ENCODE measurements at places on chromosomes 1 and 21. TPM values are rescaled to one million over a fixed set of nuclear protein-coding genes. Genes with fewer than 3 reads are reported as not detected.

DNA sequence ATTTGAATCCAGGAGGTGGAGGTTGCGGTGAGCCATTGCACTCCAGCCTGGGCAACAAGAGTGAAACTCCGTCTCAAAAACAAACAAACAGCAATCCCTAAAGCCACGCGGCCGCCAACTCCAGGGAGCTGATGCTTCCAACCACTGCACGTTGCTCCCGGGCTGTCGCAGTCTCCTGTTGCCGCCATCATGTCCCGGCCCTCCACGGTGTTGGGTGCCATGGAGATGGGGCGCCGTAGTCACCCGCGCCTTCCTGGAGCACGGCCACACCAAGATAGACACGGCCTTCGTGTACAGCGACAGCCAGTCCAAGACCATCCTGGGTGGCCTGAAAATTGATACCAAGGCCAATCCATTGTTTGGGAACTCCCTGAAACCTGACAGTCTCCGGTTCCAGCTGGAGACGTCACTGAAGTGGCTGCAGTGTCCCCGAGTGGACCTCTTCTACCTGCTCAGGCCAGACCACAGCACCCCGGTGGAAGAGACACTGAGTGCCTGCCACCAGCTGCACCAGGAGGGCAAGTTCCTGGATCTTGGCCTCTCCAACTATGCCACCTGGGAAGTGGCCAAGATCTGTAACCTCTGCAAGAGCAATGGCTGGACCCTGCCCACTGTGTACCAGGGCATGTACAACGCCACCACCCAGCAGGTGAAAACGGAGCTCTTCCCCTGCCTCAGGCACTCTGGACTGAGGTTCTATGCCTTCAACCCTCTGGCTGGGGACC lies 32.6 kb downstream of the SLC16A1 start:
- no peak for DNase-seq
- H3K27me3 ChIP-seq, result no peaks in the 10 kb centered on the region
- H3K4me3 ChIP-seq, result no peak overlapping the region
- no peaks in the 10 kb centered on the region for H3K4me1 ChIP-seq
- no peak overlapping the region for H3K27ac ChIP-seq

DNA sequence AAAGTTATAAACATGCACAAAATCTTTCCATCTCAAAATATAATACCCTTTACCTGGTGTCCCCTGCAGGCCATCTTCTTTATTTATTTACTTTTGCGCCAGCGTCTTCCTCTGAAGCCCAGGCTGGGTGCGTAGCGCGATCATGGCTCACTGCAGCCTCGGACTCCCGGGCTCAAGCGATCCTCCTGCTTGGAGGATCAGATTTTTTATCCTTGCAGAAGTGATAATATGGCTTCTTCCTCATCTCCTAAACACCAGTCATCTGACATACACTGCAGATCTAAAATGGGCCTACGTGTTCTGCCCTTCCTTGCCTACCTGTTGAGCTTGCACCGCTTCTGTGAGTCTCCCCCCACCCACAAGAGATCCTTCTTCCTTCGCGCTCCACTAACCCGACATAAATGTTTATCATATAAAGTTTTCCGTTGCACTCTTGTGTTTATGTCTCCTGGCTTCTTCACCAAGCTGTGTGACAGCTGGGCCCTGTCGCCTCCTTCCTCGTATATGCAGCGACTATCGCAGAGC lies 506 bp upstream of the SRP9 start:
- H3K27ac ChIP-seq, result peak overlapping the region; percentile 88
- H3K27me3 ChIP-seq, result no peaks in the 10 kb centered on the region
- peaks cover 33% of the 10 kb centered on the region for H3K4me1 ChIP-seq
- peaks cover 12% of the 10 kb centered on the region for H3K36me3 ChIP-seq
- DNase-seq, result no peak

GRCh38 chr1:33338440-33339211 lies 17.7 kb upstream of the A3GALT2 start:
- H3K36me3 ChIP-seq, result peaks cover 7% of the 10 kb centered on the region
- peaks cover 91% of the 10 kb centered on the region for H3K4me1 ChIP-seq
- no peaks in the 10 kb centered on the region for H3K27me3 ChIP-seq
- DNase-seq, result no peak

GRCh38 chr1:90650401-90650800 lies 66.7 kb downstream of the BARHL2 start:
- no peak for DNase-seq
- no peak overlapping the region for H3K4me3 ChIP-seq
- no peak overlapping the region for H3K27ac ChIP-seq
- H3K27me3 ChIP-seq, result no peaks in the 10 kb centered on the region

DNA sequence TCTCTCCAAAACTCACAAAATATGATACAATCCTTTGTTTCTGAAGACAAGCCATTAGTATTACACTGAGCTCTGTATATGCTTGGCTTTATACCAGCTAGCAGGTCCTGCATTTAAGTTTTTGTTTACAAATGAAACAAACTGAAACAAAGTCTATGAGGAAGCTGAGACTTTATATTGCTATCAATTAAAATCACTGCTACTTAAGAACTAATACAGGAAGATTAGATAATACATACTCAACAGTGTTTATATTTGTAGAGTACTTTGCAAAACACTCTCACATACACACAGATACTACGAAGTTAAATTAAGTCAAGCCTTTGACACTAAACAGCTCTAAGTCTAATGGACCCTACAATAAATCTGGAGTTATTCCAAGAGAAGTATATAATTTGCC lies 247.4 kb downstream of the CRB1 start:
- DNase-seq, result no peak
- H3K27me3 ChIP-seq, result no peaks in the 10 kb centered on the region
- H3K4me1 ChIP-seq, result no peaks in the 10 kb centered on the region
- H3K36me3 ChIP-seq, result no peaks in the 10 kb centered on the region
- H3K27ac ChIP-seq, result no peak overlapping the region

- H3K27me3 ChIP-seq, result 0 out of 2 replicates have a peak, but pooled peaks cover 2% of the 10 kb centered on the region
- no peak overlapping the region for H3K27ac ChIP-seq
- no peaks in the 10 kb centered on the region for H3K4me1 ChIP-seq
- no peaks in the 10 kb centered on the region for H3K36me3 ChIP-seq
- no peak for DNase-seq
- no peak overlapping the region for H3K4me3 ChIP-seq
Measured at GRCh38 chr1:176693697-176694329, 230.8 kb downstream of the PAPPA2 start.

GRCh38 chr1:235612761-235613160 lies 36.8 kb downstream of the GNG4 start:
- H3K4me1 ChIP-seq, result no peaks in the 10 kb centered on the region
- H3K4me3 ChIP-seq, result no peak overlapping the region
- H3K27me3 ChIP-seq, result no peaks in the 10 kb centered on the region
- no peaks in the 10 kb centered on the region for H3K36me3 ChIP-seq

GRCh38 chr21:25752416-25752815 lies 17.6 kb downstream of the GABPA start:
- H3K4me1 ChIP-seq, result no peaks in the 10 kb centered on the region
- peaks cover 9% of the 10 kb centered on the region for H3K36me3 ChIP-seq
- no peak for DNase-seq

GRCh38 chr1:151072224-151072623 lies 1.7 kb downstream of the GABPB2 start:
- no peaks in the 10 kb centered on the region for H3K27me3 ChIP-seq
- H3K4me3 ChIP-seq, result no peak overlapping the region
- no peak overlapping the region for H3K27ac ChIP-seq
- DNase-seq, result no peak

- H3K4me1 ChIP-seq, result no peaks in the 10 kb centered on the region
- H3K27me3 ChIP-seq, result no peaks in the 10 kb centered on the region
- DNase-seq, result no peak
- H3K27ac ChIP-seq, result no peak overlapping the region
- H3K4me3 ChIP-seq, result no peak overlapping the region
Measured at GRCh38 chr1:177301425-177302124, 130.8 kb downstream of the BRINP2 start.

- no peak for DNase-seq
- no peaks in the 10 kb centered on the region for H3K36me3 ChIP-seq
- H3K27me3 ChIP-seq, result peaks cover 23% of the 10 kb centered on the region
- no peak overlapping the region for H3K27ac ChIP-seq
- no peak overlapping the region for H3K4me3 ChIP-seq
Measured at GRCh38 chr1:86282611-86283010, 113.5 kb downstream of the ODF2L start.

The CYP2J2 gene
- not detected for total RNA-seq

- DNase-seq, result no peak
- H3K36me3 ChIP-seq, result no peaks in the 10 kb centered on the region
- no peak overlapping the region for H3K4me3 ChIP-seq
- H3K27me3 ChIP-seq, result peaks cover 2% of the 10 kb centered on the region
- H3K4me1 ChIP-seq, result no peaks in the 10 kb centered on the region
- H3K27ac ChIP-seq, result no peak overlapping the region
Measured at GRCh38 chr1:208533746-208534598, 289.8 kb upstream of the PLXNA2 start.

GRCh38 chr1:93816970-93817678 lies 61.9 kb downstream of the DNTTIP2 start:
- H3K36me3 ChIP-seq, result no peaks in the 10 kb centered on the region
- H3K27me3 ChIP-seq, result no peaks in the 10 kb centered on the region
- H3K27ac ChIP-seq, result no peak overlapping the region
- no peak overlapping the region for H3K4me3 ChIP-seq
- H3K4me1 ChIP-seq, result peaks cover 7% of the 10 kb centered on the region
- no peak for DNase-seq

The FAM72B gene
- 24.9 TPM for total RNA-seq

GRCh38 chr1:55005351-55006140 lies 6.8 kb downstream of the BSND start:
- no peak for DNase-seq
- no peak overlapping the region for H3K27ac ChIP-seq
- no peaks in the 10 kb centered on the region for H3K36me3 ChIP-seq
- H3K4me3 ChIP-seq, result no peak overlapping the region
- no peaks in the 10 kb centered on the region for H3K27me3 ChIP-seq

- no peaks in the 10 kb centered on the region for H3K27me3 ChIP-seq
- H3K36me3 ChIP-seq, result no peaks in the 10 kb centered on the region
- H3K4me3 ChIP-seq, result no peak overlapping the region
- no peak for DNase-seq
- H3K27ac ChIP-seq, result no peak overlapping the region
Measured at GRCh38 chr1:89518221-89518631, 6.4 kb upstream of the LRRC8B start.

The LRIG2 gene
- 8.9 TPM for total RNA-seq

The LRRN2 gene
- 2.0 TPM for total RNA-seq

GRCh38 chr1:938711-939489 lies 15.2 kb downstream of the SAMD11 start:
- peaks cover 51% of the 10 kb centered on the region for H3K4me1 ChIP-seq
- no peak overlapping the region for H3K4me3 ChIP-seq
- H3K27ac ChIP-seq, result peak overlapping the region; percentile 46
- DNase-seq, result no peak
- H3K27me3 ChIP-seq, result no peaks in the 10 kb centered on the region

DNA sequence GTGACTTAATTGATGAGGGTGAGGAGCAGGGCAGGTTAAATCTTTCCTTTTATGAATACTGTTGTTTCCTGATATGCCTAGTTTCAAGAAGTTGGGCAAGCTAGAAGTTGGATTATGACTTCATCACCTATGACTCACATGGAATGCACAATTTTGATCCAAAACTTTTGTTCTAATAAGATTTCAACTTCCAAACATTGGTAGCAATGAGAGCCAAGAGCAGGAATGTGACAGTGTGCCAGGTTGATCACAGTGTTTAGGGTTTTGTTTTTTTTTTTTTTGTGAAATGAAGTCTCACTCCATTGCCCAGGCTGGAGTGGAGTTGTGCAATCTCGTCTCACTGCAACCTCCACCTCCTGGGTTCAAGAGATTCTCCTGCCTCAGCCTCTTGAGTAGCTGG lies 349.4 kb downstream of the DUSP10 start:
- H3K36me3 ChIP-seq, result no peaks in the 10 kb centered on the region
- no peak overlapping the region for H3K27ac ChIP-seq
- no peak overlapping the region for H3K4me3 ChIP-seq
- no peak for DNase-seq
- no peaks in the 10 kb centered on the region for H3K27me3 ChIP-seq

- no peaks in the 10 kb centered on the region for H3K4me1 ChIP-seq
- no peaks in the 10 kb centered on the region for H3K36me3 ChIP-seq
Measured at GRCh38 chr1:228938537-228938901, 203.2 kb downstream of the RHOU start.

The LEMD1 gene
- total RNA-seq, result not detected

DNA sequence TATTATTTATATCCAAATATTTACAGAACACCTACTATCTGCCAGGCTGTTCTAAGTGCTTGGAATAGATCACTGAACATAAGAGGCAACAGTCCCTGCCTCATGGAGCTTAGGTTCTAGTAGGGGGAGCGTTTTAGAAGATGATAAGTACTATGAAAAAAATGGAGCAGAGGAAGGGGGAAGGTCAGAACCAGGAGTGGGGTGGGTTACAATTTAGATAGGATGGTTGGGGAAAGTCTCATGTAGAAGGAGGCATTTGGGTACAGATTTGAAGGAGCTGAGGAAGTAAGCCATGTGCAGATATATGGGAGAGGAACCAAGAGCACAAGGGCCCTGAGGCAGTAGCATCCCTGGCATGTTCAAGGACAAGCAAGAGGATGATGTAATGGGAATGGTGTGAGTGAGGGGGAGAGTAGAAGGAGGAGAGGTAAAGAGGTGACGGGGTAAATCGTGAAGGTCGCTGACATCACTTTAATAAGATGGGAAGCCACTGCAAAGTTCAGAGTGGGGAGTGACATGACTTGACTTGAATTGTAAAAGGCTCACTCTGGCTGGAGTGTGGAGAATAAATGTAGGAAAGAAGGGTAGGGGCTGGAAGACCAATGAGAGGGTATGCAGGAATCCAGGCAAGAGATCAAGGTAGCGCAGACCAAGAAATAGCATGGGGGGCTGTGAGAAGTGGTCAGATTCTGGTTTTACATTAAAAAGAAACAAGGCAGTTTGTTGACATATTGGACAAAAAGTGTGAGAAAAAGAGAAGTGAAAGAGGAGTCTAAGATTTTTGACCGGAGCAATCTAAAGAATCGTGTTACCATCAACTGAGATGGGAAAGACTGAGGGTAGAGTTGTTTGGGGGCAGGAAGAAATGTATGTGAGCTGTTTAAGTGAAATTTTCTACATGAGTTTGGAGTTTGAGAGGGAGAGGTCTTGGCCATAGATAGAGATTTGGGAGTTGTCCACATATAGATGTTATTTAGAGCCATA lies 92.6 kb downstream of the LPAR3 start:
- no peak overlapping the region for H3K4me3 ChIP-seq
- H3K27ac ChIP-seq, result no peak overlapping the region

The RSPH1 gene
- total RNA-seq, result 0.46 TPM

The NBPF10 gene
- total RNA-seq, result 2.8 TPM

GRCh38 chr1:173409613-173410012 lies 67.5 kb upstream of the PRDX6 start:
- H3K27me3 ChIP-seq, result no peaks in the 10 kb centered on the region
- no peaks in the 10 kb centered on the region for H3K36me3 ChIP-seq

The C2CD4D gene
- 1.2 TPM for total RNA-seq

DNA sequence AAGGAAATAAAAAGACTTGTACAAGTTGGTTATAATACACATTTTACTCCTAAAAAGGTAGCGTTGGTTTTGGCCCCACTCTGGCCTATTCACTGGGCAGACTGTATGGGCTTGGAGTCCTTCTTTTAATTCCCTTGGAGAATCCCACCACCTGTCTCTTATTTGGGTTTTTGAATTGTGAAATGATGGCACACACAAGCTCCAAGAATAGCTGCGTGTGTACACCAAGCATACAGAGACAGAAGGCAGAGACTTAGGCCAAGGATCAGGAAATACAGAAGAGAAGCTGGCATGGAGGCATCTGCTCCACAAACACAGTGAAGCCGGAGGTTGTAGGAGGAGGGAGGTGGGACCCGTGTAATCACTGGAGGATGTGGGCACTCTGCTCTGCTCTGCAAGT lies 29.1 kb downstream of the DDR2 start:
- H3K27ac ChIP-seq, result no peak overlapping the region
- no peaks in the 10 kb centered on the region for H3K4me1 ChIP-seq
- H3K36me3 ChIP-seq, result no peaks in the 10 kb centered on the region
- no peak overlapping the region for H3K4me3 ChIP-seq
- no peak for DNase-seq
- no peaks in the 10 kb centered on the region for H3K27me3 ChIP-seq

Data from Panc1 (cell line).